Natural killer cell (primary cell): ENCODE measurements at places on chromosomes 2 and 18. TPM values are rescaled to one million over a fixed set of nuclear protein-coding genes. Genes with fewer than 3 reads are reported as not detected.

NETO1 gene
- total RNA-seq: not detected

MYO5B gene
- total RNA-seq: 0.33 TPM

DNA sequence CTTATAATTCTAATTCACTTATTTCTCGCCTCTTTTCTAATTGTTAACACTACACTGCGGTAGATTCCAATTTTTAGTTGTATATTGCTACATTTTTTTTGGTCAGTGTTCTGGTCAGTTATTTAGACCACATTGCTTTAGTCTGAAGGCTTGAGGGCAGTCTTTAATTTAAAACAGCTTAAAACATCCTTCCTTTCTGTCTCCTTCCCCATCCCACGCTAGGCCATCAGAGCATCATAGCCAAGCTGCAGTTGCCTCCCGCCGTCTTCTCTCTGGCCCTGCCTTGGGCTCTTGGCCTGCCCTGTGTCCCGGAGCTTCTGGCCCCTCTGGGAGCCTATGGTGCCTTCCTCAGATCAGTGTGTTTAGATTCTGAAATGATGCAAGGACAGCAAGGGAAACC lies 52.6 kb upstream of the GLI2 start:
- DNase-seq: no peak

DNA sequence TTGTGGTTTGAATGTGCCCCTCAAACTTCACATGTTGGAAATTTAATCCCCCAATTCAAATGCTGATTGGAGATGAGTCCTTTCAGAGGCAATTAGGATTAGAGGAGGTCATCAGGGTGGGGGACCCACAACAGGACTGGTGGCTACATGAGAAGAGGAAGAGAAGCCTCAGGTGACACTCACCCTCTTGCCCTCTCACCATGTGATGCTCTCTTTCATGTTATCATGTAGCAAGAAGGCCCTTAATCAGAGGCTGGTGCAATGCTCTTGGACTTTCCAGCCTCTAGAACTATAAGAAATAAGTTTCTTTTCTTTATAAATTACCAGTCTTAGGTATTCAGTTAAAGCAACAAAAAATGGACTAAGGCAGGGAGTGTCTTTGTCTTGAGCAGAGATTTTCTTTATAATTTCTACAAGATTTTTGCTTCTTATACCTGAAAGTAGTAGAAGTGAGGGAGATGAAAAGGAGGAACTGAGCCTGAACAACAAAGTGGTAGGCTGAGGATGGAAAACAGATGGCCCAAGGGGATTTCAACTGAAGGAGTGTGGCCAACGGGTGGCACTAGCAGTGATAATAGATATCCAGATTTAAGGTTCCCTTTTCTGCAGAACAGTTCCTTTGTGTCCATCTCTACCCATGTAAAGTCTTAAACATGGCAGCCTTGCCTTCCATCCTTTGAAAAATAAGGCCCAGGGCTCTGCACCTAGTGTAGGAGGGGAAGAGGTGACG lies 49.2 kb upstream of the TGIF1 start:
- DNase-seq: no peak

DNA sequence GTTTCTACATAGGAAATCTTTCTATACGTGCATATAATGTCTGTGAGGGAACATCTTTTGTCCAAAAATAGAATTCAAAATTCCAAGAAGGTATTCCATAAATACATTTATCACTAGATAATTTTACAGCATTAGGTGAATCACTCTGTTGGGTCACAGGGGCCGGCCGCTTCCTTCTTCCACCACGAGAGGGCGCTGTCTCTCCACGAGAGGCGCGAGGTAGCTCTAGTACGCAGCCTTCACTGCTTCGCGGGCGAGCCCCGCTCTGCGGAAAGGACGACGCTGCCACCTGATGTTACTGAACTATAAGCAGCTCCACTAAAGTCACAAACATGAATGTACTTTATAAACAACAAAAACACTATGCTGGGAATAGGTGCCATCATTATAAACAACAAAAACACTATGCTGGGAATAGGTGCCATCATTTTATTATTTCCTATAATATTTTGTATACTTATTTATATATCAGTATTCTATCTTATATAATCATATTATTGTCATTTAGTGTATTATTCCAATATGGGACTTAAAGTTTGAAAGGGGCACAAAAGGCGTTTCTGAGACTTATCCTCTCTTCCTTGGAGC lies 69.4 kb upstream of the REV1 start:
- peak; percentile 86 for DNase-seq

CHAC2 gene
- 1.5 TPM for total RNA-seq

- no peak for DNase-seq
Measured at GRCh38 chr2:70463581-70463980, 90.0 kb downstream of the TGFA start.

- peak; percentile 57 for DNase-seq
Measured at GRCh38 chr2:36356990-36357846, 1.6 kb downstream of the CRIM1 start.

GRCh38 chr2:111165084-111165483 lies 44.4 kb downstream of the BCL2L11 start:
- DNase-seq: no peak

SULT1C3 gene
- not detected for total RNA-seq

- DNase-seq: no peak
Measured at GRCh38 chr18:36041146-36041545, 26.2 kb downstream of the RPRD1A start.

DNA sequence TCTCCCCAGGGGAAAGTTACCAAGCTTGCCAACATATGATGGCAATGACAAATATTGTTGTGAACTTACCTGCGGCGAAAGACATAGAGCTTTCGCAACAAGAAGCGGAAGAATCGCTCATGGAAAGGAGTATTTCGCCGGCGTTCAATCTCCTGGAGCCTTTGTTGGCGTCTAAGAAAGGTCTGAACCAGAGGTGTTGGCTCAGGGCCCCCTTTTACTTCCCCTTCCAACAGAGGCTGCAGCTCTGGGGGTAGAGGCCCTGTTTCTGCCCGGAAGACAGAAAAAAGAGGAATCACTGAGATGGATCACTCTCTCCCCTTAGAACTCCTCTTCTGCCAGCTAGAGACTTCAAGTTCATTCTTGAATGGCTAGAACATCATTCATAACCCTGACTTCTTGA lies 10.8 kb downstream of the GGCX start:
- DNase-seq: no peak

DNA sequence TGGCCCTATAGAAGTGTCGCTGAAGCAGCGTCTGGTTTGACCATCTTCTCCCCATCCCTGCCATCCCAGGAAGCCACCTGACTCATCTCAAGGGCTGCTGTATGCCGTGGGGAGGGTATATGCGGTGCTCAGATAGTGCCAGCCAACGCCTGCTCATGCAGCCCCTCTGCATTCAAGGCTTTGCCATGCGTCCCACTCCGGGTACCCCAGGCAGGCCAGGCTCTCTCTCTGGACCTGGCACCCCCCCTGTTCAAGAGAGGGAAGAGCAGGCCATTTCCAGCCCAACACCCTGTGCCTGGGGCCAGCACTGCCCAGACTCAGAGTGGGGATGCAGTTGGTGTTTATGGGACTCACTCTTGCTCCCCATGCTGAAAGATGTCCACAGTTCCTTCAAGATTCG lies 130.0 kb downstream of the GLI2 start:
- DNase-seq: no peak

GRCh38 chr2:128535953-128536352 lies 217.3 kb upstream of the HS6ST1 start:
- DNase-seq: no peak

DNA sequence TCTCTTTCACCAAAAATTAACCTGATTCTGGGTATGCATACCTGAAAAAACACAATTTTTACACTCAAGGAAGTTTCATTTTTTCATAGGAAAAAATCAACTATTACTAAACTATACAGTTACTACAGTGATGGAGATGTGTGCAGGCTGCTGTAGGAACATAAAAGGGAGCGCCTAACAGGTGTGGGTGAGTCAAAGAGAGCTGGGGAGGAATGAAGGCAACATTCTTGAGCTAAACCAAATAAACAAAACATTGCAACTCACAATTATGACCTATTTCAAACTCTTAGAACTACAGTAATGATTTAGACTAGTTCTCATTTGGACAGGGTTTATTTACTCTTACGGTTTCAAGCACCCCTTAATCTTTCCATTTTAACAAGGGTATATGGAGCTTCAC lies 13.4 kb upstream of the CLASP1 start:
- DNase-seq: no peak

DNA sequence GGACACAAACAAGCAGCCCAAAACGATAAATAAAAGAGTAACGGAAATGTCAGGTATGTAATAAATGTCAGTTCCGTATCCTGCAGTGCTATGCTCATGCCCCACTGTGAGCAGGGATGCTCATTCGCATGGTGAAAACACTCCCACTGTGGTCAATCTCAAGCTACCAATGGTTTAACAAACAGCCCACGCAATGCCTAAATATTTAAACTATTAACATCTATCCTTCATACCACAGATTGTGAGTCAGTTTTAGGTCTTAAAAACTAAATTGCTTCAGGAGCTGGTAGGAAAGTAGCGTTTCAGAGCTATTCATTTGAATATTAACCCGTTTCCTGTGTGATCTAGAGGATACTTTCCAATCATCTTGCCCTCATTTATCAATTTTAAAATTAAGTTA lies 207.4 kb downstream of the TCF4 start:
- DNase-seq: no peak

CYRIA gene
- total RNA-seq: 38.5 TPM

AQP12A gene
- total RNA-seq: not detected

DNA sequence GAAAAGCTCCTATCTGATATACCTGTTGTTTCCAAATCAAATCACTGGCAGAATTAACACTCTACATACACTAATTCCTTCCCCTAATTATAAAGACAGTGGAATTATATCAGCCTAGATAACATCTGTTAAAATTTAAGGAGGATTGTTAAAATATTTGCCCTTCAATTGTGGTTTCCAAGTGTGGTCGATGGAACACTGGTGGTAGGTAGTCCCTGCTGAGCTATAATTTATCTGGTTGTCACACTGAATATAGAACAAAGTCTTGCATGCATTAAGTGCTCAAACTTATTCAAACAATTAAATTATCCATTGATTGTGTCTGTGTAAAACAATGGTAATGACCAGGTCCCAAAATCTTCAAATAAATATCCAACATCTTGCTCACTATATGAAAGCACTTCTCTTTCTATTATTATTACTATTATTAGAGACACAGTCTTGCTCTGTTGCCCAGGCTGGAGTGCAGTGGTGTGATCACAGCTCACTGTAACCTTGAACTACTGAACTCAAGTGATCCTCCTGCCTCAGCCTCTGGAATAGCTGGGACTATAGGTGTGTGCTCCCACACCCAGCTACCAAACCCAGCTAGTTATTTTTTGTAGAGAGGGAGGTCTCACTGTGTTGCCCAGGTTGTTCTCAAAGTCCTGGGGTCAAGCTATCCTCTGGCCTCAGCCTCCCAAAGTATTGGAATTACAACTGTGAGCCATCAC lies 12.0 kb downstream of the CDH2 start:
- no peak for DNase-seq

DNA sequence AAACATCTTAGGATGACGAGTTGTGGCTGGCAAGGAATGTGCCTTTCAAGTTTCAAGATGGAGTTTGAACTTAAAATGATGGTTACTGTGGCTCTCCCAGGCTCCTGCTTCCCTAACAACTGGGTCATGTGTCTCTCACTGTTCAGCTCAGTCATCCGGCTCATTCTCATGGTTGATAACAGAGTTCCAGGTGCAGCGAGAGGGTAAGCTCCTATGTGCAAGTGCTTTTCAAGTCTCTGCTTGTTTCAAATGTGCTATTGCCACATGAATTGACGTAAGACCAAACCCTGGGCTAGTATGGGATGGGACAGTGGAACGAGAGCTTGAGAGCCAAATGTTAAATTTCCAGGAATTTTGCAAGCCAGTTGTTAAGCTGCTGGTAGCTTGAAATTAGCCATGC lies 19.5 kb upstream of the PUM2 start:
- DNase-seq: no peak

KLHL30 gene
- not detected for total RNA-seq

- DNase-seq: no peak
Measured at GRCh38 chr2:238816291-238816690, 31.6 kb upstream of the TWIST2 start.

DNA sequence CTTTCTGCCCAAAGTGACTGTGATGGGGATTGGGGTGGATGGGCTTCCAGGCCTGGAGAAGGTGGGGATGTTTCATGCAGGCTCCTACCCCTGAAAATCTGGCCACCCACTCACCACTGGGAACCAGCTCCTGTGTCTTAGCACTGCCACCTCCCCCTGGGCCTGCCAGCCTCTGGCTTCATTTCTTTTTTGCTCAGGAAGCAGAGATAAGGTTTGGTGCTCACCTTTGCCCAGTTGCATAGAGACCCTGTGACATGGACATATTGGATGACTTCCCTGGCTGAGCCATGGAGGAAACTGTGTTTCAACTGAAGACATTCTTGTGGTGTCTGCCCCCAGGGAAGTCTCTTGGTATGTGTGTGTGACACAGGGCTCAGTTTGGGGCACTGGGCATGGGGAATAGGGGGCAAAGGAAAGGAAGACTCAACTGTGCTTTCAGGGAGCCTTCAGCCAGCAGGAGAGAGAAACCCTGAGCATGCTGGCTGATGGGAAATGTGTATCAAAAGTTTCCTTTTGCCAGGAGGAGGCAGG lies 16.7 kb downstream of the CTIF start:
- DNase-seq: no peak

DNA sequence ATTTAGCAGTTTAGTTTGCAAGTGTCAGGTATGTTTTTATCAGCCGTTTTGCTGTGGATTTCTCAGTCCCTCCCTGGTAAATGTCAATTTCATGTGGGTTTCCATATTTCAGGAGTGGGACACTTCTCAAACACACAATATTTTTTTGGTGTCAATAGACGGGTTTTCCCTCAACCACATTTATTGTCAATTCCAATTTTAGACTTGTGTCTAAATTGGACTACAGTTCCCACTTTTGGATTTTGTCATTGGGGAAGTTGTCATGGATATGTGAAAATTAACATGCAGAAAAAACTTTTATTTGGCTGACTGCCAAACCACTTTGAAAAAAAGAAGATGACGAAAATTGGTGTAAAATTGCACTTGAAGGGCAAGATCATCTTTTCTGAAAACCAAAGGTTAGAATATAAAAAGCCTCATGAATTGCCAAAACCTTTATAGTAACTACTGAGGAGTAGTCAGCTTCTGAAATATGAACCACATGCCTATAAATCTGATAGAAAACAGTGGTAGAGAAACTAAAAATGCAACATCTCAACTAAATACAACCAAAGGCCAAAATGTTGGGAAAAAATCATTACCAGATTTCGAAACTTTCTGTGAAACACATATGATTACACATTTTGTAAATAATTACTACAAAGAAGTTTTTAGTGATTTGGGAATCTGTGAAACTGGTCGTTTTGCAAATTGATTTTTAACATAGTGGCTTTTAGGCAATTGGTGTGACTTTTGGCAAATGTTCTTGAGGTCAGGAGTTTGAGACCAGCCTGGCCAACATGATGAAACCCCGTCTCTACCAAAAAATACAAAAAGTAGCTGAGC lies 106.4 kb downstream of the BCL2L11 start:
- DNase-seq: no peak

OR6B2 gene
- total RNA-seq: not detected

DNA sequence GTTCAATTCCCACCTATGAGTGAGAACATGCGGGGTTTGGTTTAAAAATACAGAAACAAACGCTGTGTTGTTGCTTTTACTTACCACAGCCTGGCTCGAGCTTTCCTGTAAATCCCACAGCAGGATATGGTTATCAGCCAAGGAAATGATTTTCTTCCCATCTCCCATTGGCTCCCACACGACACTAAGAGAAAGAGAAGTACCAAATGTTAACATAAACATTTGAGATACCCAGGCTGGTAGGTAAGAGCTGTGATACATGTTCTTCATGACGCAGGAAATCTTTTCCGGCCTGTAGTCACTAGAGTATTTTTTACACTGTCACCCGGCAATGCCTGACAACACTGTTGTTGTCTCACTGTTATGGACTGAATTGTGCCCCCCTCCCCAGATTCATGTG lies 163.6 kb downstream of the EIPR1 start:
- DNase-seq: no peak

GRCh38 chr2:220533485-220533884 lies 906.1 kb downstream of the SLC4A3 start:
- DNase-seq: no peak

HOXD12 gene
- not detected for total RNA-seq
